ENCODE measurements at places on chromosomes 5 and 9. TPM values are rescaled to one million over a fixed set of nuclear protein-coding genes. Genes with fewer than 3 reads are reported as not detected.

- H3K4me3 ChIP-seq, result no peak overlapping the region
- no peaks in the 10 kb centered on the region for H3K36me3 ChIP-seq
- no peaks in the 10 kb centered on the region for H3K27me3 ChIP-seq
- no peak overlapping the region for H3K27ac ChIP-seq
- H3K4me1 ChIP-seq, result no peaks in the 10 kb centered on the region
Observed at GRCh38 chr5:150596313-150596712, 44.1 kb upstream of the SYNPO start.

- H3K36me3 ChIP-seq, result no peaks in the 10 kb centered on the region
- no peak overlapping the region for H3K27ac ChIP-seq
- DNase-seq, result no peak
- no peaks in the 10 kb centered on the region for H3K27me3 ChIP-seq
- H3K4me1 ChIP-seq, result no peaks in the 10 kb centered on the region
- no peak overlapping the region for H3K4me3 ChIP-seq
Observed at GRCh38 chr9:23683611-23684061, 142.4 kb downstream of the ELAVL2 start.

GRCh38 chr9:69622676-69623075, 49.5 kb downstream of the APBA1 start:
- no peaks in the 10 kb centered on the region for H3K27me3 ChIP-seq
- DNase-seq, result no peak
- H3K4me1 ChIP-seq, result no peaks in the 10 kb centered on the region
- no peaks in the 10 kb centered on the region for H3K36me3 ChIP-seq
- no peak overlapping the region for H3K4me3 ChIP-seq

Gene MRPL50
- total RNA-seq, result 16.4 TPM

- DNase-seq, result no peak
- H3K4me3 ChIP-seq, result no peak overlapping the region
Observed at GRCh38 chr9:89848060-89849040, 243.5 kb downstream of the GADD45G start.

Gene SLC24A2
- total RNA-seq, result not detected
